ENCODE measurements at places on chromosomes 11 and 22.

DNA sequence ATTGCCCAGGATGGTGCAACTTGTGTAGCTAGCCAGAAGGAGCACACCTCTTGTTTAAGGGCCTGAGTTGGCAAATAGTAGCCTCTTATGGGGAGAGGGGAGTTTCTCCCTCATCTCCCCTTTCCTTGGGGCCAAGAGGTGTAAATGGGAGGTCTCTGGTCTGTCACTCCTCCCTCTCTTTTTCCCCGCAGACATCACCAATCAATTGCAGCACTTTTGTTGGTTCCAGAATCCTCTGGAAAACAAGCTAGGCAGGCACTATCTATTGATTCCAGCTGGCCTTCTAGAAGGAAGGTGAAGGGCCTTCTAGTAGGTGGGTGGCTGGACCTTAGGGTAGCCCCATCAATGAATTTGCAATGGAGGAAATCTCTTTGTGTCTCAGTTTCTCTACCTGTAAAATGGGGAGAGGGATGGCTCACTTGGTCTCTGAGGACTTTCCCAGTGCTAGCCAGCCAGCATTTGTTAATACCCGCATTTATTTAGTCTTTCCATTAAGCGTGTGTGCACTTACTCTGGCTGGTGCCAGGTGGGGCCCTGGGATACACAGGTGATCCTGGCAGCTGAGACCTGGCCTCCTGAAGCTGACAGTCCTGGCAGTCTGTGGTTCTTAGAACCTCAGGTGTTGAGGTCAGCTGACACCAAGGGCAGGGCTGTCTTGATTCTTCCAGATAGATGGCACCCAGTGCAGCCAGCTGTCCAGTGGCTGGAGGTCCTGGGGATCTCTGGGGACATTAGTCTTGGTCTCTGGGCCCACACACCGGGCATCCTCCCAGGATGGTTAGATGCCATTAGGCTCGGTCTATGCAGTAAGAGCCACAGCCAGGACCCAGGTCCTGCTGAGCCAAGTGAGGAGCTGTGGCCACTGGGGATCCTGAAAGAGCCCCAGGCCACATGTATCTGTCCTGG, 51.7 kb downstream of the TSPAN18 start:
- DNase-seq = no peak

DNA sequence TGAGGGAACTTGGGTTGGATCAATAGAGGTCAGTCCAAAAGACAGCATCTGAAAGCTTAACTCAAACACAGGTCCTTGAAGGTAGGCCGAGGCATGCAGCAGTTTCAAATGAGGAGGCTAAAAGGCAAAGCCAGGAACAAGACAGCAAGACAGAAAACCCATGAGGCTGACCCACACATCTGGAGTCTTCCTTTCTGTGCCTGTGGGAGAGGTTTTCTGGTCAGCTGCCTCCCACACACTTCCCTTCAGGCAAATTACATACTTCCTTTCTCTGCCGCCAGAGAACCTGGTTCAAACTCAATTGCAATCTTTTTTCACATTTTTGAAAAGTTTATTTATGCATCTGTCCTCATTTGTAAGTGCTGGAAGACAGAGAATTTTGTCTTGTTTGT, 29.8 kb upstream of the CRTAM start:
- peak; percentile 11 for DNase-seq

GRCh38 chr22:42918500-42918899, 61.4 kb upstream of the ARFGAP3 start:
- no peak for DNase-seq

DNA sequence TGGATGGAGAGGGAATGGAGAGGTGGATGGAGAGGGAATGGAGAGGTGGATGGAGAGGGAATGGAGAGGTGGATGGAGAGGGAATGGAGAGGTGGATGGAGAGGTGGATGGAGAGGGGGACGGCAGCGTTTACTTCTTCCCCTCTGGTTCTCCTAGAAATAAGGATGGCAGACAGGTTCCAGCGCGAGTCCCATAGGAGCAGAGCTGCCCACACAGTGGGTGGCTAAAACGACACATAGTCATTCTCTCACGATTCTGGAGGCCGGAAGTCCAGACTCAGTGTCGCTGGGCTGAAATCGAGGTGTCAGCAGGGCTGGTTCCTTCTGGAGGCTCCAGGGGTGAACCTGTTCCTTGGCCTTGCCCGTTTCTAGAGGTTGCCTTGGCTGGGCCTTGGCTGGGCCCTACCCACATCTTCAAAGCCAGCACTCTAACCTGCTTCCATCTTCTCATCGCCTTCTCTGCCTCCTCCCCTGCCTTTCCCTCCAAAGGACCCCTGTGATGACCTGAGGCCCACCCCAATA, 12.7 kb upstream of the CTSD start:
- no peak for DNase-seq

- no peak for DNase-seq
Observed at GRCh38 chr11:114924042-114924441, 245.7 kb downstream of the NXPE2 start.

- no peak for DNase-seq
Observed at GRCh38 chr11:4074266-4074665, 20.3 kb upstream of the RRM1 start.

GRCh38 chr11:130439876-130440275, 8.6 kb upstream of the ADAMTS15 start:
- no peak for DNase-seq

DNA sequence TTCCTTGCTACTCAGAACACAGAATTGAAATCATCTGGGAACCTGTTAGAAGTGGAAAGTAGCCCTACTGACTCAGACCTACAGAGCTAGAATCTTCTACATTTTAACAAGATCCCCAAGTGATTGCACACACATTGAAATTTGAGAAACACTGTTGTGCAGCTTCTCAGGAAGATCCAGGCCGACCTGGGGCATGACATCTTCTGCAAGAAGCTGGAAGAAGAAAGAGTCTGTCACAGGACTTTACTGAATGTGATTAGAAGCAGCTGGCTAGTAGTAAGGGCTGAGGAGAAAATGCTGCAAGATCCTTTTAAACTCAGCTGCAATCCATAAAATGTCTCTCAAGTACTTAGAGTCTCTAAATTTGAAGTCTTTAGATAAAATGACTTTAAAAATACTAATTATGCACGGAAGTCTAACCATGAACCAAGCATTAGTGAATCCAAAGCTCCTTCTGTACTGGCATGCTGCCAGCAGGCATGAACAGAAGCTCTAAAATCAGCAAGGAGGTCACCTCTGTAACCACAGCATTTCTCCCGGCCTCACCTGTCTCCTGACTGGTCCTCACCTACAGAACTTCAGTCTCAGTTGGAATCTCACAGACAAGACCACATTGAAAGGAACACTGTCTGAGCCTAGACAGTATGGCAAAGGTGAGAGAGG, 85.0 kb downstream of the SERGEF start:
- DNase-seq = no peak

- no peak for DNase-seq
Observed at GRCh38 chr22:45099961-45100360, 63.8 kb upstream of the NUP50 start.

GRCh38 chr11:63667995-63668795, 3.0 kb downstream of the ATL3 start:
- DNase-seq = no peak
